ENCODE measurements at places on chromosomes 4 and X.

DNA sequence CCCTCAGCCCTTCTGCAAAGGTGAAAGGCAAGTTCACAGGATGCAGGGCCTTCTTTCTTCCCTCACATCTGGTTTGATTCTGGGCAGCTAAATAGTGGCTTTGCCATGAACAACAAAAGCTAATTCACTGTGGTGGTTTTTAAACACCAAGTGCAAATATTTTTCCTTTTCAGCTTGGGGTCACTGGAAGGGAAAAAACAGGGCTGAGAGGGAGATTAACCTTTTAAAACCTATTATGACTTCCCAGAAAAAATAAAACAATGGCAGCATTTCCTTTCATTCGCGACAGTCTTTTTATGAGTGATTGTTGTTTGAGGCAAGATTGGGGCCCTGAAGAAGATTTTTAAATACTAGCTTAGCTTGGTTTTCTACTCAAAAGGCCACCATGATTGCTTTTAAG is 103.7 kb upstream of the SCML1 start:
- DNase-seq = no peak

GRCh38 chr4:181863856-181864255 is 379.3 kb upstream of the TENM3 start:
- no peak for DNase-seq

- peak; percentile 20 for DNase-seq
These were observed 492 bp upstream of the NKX3-2 start for GRCh38 chr4:13544606-13545393.

DNA sequence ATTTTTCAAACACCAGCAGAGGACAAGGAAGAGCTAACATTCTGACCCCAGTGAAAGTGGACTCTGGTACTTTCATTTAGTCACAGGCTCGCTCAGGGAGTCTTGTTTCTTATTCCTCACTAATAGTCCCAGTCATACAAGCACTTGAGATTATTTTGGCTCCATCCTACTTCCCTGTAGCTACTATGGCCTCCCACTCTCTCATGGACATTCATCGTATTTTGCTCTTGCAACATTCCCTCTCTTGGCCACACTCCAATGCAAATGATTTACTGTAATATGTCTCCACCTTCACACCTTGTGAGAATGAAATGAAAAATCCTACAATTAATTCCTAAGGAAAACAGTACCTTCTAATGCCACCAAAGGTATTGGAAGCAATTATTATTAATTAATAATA is 21.3 kb downstream of the PLRG1 start:
- no peak for DNase-seq

DNA sequence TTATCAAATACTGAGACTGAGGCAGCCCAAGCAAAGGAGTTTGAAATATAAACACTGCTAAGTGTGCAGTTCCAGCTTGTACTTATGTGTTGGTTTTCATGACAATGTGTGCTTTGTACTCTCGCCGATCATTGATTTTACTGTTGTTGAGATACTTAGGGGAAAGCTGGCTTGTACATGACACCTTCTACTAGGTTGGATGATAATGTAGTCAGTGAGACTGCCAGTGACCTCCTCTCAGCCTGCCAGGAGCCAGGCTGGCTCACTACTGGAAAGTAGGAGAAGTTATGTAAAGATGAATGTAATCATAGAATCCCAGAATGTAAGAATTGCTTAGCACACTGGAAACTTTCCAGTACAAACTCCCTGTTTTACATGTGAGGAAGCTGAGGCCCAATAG is 132.0 kb downstream of the AFF2 start:
- no peak for DNase-seq

DNA sequence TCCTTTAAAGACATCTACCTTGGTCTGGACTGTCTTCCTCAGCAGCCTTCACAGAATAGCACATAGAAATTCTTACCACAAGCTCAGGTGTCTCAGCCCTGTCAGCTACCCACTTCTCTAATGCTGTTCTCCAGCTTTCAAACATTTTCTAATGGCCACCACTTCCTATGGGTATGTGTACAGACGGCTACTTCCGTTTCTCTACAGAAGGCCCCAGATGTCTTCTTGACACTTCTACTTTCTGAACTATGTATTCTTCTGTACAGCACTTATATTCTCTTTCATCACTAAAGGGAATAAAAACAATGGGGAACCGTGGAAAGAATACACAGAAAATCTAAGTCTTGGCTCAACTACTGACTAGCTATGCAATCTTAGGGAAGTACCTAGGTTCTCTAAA is 13.3 kb downstream of the OPHN1 start:
- DNase-seq = no peak

GRCh38 chrX:76127341-76127740 is 45.5 kb upstream of the PBDC1 start:
- DNase-seq = no peak

DNA sequence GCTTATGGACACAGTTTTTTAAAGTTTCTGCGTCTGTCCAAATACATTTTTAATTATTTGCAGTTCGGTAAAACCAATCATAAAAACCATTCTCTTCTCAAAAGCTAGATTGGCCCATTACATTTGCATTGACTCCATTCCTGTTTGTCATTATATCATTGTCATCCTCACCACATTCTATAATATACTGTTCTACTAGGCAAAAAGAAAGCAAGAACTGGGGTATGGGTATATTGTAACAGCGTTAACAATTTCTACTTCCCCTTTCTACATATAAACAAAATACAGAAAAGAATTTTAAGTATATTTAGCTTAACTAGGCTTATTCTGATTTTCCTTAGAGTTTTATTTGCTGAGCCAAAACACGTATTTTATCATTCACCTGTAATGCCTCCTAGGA is 91.8 kb downstream of the RAP1GDS1 start:
- DNase-seq = no peak

Data from DMS79 (cell line).